ENCODE measurements at places on chromosomes 1 and 21.

DNA sequence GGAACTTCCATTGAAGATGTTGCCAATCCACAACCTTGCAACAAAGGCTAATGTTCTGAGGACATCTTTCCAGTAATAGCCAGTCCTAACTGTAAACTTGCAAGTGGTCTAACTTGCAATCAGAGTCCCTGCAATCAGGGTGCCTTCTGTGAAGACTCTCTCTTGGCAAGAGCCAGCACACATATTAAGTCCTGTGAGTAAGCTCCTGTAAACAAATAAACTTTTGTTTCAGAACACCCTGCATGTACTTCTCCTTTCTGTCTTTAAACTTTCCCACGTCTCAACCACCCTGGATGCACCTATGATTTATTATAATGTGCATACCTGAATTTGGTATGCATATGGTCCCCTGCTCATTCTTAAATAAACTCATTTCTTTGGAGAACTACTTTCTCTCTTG is 9.1 kb downstream of the GBP7 start:
- no peak for DNase-seq

- no peak for DNase-seq
Measured at GRCh38 chr1:100077531-100077930, 55.2 kb downstream of the SASS6 start.

DNA sequence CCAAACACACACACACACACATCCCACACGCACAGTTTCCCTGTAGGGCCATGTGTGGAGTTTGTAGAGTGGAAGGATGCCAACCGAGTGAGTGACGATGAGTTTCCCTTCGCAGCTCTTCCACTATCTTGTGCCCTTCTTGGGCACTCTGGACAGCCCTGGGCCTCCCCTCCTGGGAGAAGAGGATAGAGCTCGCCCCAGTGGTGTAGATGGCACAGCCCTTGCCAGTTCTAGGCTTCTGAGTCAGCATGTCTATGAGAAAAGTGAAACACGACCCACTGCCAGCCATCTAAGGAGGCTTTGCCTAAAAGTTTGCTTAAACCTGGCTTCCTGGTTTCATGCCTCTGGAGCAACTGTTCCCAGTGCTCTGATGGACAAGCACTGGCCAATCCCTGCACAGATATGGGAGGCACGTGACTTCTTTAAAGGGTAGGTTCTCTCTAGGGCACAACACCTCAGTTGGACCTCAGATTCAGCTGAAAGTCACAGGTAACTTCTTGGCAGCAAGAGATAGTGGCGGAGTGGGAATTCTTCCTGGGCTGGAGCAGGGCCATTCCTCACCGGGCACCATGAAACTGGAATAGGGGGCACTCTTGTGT is 195.9 kb upstream of the GALNT2 start:
- no peak for DNase-seq

- no peak for DNase-seq
Measured at GRCh38 chr1:18954270-18955071, 2.0 kb downstream of the IFFO2 start.

GRCh38 chr1:228356897-228357680 is 49.5 kb downstream of the TRIM11 start:
- DNase-seq, result no peak
